Fibroblast of pulmonary artery (primary cell): ENCODE measurements at places on chromosomes 2 and 18.

DNA sequence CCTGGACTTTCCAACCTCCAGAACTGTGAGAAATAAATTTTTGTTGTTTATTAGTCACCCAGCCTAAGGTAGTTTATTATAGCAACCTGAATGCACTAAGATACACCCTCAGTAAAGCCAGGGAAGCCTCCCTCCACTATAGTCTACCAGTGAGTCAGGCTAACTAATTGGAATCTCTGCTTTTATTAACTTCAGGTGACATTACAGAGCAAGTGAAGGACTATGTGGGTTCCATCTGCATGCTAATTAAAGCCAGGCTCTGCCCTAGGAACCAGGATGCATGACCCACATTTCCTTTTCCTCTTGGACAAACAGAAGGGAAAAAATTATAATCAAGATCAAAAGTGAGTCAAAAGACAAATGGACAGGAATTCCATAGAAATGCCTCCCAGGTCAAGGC is 56.1 kb downstream of the ZC3H8 start:
- DNase-seq, result no peak

GRCh38 chr2:24231461-24231881 is 56.6 kb downstream of the FAM228A start:
- peak; percentile 33 for DNase-seq

DNA sequence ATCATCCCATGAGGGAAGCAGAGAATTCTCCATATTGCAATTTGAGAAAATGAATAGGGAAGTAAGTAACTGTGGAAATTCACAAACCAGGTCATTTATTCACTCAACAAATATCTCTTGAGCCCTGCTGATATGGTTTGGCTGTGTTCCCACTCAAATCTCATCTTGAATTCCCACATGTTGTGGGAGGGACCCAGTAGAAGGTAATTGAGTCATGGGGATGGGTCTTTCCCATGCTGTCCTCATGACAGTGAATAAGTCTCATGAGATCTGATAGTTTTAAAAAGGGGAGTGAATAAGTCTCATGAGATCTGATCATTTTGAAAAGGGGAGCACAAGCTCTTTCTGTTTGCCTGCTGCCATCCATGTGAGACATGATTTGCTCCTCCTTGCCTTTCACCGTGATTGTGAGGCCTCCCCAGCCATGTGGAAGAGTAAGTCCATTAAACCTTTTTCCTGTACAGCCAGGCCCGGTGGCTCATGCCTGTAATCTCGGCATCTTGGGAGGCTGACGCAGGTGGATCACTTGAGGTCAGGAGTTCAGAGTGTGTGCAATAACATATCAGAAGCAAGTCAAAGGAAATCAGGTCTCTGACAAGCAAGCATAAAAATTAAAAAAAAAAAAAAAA is 193.2 kb downstream of the NDUFA10 start:
- DNase-seq, result no peak

GRCh38 chr2:194103941-194104659 is 1552.9 kb upstream of the SLC39A10 start:
- peak; percentile 60 for DNase-seq

DNA sequence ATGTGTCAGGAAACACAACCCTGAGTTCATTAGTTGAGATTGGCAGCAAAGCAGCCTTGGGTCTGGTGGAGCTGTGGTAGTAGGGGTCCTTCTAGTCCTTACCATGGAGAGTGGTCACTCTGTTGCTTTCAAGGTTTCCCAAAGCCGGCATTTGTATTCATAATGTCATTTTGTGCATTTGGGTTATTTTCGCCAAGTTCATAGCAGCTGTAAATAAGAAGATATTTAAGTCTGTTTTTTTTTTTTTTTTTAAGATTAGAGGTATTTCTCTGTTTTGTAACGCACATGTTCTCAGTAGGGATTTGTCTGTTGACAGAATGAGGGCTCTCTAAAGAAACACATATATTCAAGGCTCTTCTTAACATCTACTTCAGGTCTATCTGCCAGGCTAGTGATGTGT is 114.1 kb downstream of the PRPF40A start:
- no peak for DNase-seq

GRCh38 chr18:60406721-60407120 is 34.1 kb upstream of the MC4R start:
- DNase-seq, result no peak

DNA sequence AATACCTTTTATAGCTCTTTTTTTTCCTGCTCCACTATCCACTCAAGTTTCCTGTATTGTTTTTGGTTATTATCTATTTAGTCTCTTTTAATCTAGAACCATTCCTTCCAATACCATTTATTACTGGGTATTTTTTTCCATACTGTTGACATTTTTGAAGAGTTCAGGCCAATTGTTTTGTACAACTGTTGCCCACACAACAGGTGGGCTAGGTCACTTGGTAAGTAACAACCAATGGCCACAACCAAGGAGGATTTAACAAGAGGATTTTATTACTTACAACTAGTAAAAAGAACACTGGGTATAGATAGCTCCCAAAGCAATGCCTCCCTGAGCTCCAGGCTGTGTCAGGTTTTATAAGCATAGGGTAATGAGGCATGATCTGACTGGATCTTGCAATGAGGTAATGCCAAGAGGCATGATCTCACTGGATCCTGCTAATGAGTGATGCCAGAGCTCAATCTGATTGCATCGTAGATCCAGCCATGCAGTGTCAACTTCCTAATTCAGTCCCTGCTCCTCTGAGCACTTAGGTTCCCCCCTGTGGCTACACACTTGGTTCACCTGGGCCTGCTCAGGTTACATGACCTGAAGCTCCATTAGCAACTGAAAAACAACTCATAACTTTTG is 7.1 kb upstream of the CEP68 start:
- DNase-seq, result no peak

- DNase-seq, result no peak
These were observed 1.1 kb downstream of the PNKD start for GRCh38 chr2:218271487-218271797.

GRCh38 chr2:71453404-71454220 is at the start of gene DYSF:
Gene DYSF, plus strand, starts transcription at chr2:71453561.
- DNase-seq, result peak; percentile 47

- DNase-seq, result no peak
These were observed 32.6 kb upstream of the E2F6 start for GRCh38 chr2:11498543-11499034.

DNA sequence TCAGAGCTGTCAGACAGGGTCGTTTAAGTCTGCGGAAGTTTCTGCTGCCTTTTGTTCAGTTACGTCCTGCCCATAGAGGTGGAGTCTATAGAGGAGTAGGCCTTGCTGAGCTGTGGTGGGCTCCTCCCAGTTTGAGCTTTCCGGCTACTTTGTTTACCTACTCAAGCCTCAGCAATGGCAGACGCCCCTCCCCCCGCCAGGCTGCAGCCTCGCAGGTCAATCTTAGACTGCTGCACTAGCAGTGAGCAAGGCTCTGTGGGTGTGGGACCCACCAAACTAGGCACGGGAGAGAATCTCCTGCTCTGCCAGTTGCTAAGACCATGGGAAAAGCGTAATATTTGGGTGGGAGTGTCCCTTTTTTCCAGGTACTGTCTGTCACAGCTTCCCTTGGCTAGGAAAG is 86.5 kb downstream of the EFEMP1 start:
- no peak for DNase-seq

GRCh38 chr2:37558623-37559022 is 112.8 kb downstream of the CDC42EP3 start:
- DNase-seq, result no peak

DNA sequence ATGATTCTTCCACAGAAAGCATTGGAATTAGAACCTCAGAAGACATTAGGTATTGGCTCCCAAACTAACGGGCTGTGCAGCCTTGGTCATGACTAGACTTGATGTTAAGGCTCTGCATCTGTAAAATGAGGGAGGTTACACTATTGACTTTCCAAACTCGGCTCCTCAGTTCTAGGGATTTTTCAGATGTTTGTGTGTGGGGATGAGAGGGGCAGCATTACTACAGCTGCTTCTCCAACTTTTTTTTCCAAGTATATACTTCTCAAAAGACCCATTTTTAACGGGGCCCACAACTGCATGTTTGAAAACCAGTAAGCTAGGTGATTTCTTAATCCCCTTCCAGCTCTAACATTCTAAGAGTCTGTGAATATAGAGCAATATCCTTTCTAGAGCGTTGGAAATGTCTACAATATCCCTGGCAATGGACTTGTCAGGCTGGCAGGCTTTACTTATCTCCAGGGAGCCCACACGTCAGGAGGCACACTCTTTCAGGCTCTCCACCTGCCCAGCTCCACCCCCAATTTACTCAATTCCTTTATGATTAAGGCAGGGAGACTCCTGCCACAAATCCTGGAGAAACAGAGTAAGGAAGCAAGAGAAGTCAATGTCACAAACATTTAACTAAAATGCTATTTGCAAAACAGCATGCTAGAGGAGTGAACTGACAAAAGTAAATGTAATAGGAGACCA is 844 bp upstream of the MPV17 start:
- no peak for DNase-seq

- DNase-seq, result no peak
These were observed 1.1 kb downstream of the ARHGAP28 start for GRCh38 chr18:6730416-6731221.

- peak; percentile 70 for DNase-seq
These were observed 1024.2 kb upstream of the ACVR2A start for GRCh38 chr2:146820672-146821071.

DNA sequence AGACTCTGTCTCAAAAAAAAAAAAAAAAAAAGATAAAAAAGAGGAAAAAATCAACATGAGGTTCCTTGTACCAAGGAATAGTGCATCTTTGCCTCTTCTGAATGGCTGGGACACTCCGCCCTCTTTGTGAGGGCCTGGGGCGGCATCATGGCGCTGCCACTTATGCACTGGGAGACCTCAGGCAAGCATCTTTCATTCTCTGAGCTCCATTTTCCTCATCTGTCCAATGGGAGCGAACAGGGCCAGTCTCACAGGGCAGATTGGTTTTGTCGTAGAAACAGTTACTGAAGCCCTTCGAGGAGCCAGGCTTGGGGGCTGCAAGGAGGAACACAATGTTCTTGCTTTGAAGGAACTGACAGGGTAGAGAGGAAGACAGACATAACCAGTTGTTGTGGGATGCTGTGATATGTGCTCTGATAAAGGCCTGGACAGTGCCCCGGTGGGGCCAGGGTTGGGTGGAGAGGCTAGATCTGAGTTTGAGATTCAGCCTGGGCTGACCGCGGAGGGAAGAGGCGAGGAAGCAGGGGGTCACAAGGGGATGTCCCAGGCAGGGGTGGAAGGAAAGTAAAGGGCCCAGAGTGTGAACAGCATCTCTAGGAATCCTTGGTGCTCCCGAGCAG is 14.1 kb downstream of the ZFP36L2 start:
- DNase-seq, result no peak
